ENCODE measurements at places on chromosomes 2 and 18.

GRCh38 chr2:42964439-42965083 lies 172.2 kb upstream of the HAAO start:
- H3K4me1 ChIP-seq = no peaks in the 10 kb centered on the region
- no peaks in the 10 kb centered on the region for H3K27me3 ChIP-seq
- no peak for DNase-seq
- H3K36me3 ChIP-seq = no peaks in the 10 kb centered on the region
- H3K27ac ChIP-seq = no peak overlapping the region

DNA sequence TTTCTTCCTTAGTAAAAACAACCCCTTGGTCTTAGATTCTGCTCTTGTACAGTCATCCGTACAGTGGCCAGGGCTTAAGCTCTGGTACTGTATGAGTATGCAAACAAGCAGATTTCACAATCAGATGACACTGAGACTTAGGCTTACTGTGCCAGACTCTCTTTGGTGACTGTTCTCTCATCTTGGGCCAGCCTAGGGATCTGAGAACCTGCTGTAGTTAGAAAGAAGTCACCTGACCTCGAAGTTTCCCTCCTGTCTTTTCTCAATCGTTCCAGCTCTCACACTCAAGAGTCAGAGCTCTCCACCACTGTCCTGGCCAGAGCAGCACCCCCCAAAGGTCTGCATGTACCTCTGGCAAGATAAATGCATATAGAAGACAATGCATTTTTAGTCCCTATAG lies 63.2 kb downstream of the ZEB2 start:
- no peak overlapping the region for H3K27ac ChIP-seq
- no peaks in the 10 kb centered on the region for H3K36me3 ChIP-seq

- no peak for DNase-seq
- no peak overlapping the region for H3K4me3 ChIP-seq
- no peak overlapping the region for H3K27ac ChIP-seq
Measured at GRCh38 chr2:157105372-157105771, 152.1 kb upstream of the GALNT5 start.

- no peak overlapping the region for H3K27ac ChIP-seq
- no peak overlapping the region for H3K4me3 ChIP-seq
- DNase-seq = no peak
Measured at GRCh38 chr18:45519411-45520280, 95.6 kb upstream of the SLC14A2 start.

DNA sequence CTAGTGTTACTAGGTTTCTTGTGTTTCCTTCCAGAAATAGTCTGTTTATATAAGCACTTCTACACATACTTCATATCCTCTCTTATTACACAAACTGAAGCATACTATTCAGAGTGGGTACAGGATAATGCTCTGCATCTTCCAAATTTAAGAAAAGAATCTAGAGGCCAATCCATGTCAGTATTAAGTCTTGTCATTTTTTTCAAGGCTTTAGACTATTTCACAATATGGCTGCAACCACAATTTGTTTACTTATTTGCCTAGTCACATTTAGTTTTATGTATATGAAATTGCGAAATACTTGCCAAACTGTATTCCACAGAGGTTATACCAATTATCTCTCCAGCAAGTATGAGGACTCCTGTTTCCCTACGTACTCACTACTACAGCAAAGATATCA lies 27.9 kb downstream of the IWS1 start:
- H3K4me1 ChIP-seq = no peaks in the 10 kb centered on the region
- no peak overlapping the region for H3K4me3 ChIP-seq
- no peak for DNase-seq
- peaks cover 20% of the 10 kb centered on the region for H3K36me3 ChIP-seq
